Stimulated activated CD8-positive, alpha-beta memory T cell treated with anti-CD3 and anti-CD28 coated beads, Interleukin-4, amount 100 ng/mL, for 4 hours (primary cell): ENCODE measurements at places on chromosomes 7 and 10.

DNA sequence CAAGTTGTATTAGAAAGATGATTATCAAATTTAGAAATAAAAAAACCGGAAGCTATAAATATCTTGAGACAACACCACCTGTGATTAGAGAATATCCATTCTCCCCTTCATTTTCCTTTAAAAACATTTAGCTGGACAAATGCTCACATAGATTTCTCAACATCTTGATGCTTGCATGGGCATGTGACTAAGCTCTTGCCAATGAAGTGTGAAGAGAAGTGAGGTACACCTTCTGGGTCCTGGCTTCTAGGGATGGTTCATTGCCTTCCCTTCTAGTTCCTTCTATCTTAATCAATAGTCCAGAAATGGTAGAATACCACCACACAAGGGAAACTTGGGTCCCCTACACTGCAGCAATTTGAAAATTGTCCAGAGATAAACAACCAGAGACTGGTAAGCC, 41.0 kb downstream of the WAPL start:
- DNase-seq: no peak

- DNase-seq: no peak
These were observed 187.9 kb downstream of the PCDH15 start for GRCh38 chr10:54613162-54613561.

DNA sequence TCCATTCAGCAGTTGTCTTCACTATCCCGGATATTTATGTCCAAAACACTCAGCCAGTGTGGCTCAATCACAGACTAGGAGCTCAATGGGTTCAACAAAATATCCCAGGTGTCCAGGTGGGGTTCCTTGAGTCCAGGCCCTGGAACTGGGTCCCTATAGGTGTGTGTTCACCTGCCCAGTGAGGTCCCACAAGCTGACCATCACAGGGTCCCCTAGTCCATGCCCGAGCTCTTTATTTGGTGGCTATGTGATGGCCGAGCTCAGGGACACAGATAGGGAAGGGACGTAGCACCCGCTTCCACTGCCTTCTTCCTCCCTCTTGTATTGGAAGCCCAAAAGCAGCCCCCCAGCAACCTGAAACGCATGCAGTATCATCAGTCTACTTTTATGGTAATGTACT, 78.9 kb upstream of the DDC start:
- DNase-seq: no peak

GRCh38 chr10:10330418-10330817, 687.3 kb upstream of the CELF2 start:
- no peak for DNase-seq
